Fibroblast of the conjunctiva (primary cell): ENCODE measurements at places on chromosomes 13 and 19.
A peak's percentile ranks its signal among the peaks of the same experiment; 100 is the strongest.

DNA sequence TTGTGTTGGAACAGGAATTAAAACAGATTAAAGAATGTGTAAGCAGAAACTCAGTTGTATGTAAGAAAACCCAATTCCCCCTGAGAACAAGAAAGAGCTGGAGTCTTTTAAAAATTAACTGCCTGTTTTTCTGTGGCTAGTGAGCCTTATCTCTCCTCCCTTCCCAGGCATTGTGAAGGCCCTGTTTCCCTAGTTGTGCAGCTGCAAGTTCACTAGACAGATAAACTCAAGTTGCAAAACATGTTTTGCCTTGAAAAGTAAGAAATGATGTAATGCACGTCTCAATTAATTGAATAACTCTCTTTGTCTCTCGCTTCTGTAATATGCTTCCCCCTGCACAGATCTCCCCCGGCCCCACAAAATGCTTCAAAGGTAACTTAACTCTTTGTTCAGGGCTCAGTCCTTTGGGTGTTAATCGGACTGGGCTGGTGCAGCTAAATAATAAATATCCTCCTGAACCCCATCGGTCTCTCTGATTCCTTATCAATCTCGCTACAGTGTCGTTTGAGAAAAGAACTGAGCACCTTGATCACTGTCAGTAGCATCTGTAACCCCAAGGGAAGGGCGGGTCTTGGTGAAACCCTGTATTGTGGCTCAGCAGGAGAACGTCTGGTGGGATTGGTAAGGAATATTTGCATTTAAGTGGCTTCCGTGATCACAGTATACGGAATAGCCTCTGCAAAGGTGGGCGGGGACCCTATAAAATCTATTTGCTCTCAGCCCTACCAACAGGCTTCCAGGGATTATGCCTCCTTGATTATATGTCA, 1.6 kb upstream of the ZNF556 start:
- no peak for DNase-seq

GRCh38 chr19:54325631-54326030, 12.7 kb upstream of the LILRA5 start:
- no peak for DNase-seq

DNA sequence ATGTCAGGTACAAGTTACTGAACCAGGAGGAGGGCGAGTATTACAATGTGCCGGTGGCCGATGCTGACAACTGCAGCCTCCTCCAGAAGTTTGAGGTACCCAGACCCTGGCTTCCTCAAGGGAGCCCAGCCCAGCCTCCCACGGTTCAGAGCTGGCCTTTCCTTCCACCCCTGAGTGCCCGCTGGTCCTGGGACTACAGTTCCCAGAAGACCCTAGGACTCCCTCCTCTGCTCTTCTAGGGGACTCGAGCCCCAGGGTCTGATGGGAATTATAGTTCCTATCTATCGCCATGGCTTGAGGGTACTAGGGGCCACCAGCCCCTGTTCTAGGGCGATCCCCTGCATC, 11.0 kb downstream of the PRKCG start:
- DNase-seq = no peak

DNA sequence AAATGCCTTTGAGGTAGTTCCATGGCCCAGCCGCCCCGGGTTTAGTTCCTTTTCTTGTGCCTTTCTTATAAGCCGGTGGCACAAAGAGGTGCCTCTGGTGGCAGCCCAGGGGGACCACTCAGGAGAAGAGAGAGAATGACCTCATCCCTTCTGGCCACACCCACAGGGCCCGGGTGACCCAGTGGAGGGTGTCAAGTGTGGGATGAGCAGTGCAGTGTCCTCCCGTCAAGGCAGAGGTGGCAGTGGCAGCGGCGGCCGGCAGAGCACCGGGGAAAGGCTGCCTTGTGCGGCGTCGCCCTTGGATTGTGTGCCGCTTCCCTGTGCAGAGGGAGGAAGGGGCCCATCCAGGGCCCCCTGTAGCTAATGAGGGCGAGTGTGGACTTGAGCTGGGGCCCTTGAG, 47.9 kb downstream of the KDM4B start:
- no peak for DNase-seq

GRCh38 chr13:68185444-68186141, 955.5 kb upstream of the PCDH9 start:
- DNase-seq = peak; percentile 24

GRCh38 chr13:98890186-98890585, 87.7 kb downstream of the DOCK9 start:
- peak; percentile 39 for DNase-seq

DNA sequence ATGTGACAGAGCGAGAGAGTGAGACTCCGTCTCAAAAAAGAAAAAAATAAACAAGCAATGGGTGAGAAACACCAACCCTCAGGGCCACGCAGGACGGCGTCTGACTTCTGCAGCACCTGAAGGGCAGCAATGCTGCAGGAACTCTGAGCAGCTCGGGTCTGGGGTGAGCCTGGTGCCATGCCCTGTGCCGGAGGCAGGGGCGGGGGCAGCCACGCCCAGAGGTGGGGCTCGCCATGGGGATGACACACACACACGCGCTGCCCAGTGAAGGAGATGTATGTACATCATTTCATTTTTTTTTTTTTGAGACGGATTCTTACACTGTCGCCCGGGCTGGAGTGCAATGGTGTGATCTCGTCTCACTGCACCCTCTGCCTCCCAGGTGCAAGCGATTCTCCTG, 24.3 kb downstream of the GPX4 start:
- DNase-seq = no peak

DNA sequence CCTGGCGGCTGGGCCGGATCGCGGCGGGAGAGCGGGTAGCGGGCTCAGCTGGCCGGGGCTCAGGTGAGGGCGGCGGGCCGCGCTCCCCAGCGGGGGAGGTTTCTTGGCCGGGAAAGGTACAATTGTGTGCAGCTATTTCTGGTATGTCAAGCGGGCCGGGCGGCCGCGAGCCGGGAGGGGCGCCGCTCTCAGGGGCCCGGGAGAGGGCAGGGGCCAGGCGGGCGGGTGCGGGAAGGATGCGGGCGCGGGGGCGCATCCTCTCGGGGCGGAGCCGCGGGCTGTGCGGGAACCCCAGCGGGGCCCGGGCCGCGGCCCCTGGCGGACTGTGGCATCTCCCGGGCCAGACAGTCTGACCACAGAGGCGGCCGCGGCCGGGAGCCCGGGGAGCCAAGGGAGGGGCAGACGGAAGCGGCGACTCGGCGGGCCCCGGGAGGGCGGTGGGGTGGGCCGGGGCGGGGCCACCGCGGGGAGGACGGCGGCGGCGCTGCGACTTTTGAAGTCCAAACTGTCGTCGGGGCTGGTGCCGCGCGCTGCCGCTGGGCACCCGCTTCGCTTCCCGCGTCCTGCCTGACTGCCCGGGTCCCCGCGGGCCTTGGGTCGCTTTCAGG, at the start of gene LMO7:
TSS of gene LMO7 (plus strand) at position 503 of the 608 bp plus-strand sequence. CDS start 328 bp downstream, outside the sequence.
- no peak for DNase-seq

DNA sequence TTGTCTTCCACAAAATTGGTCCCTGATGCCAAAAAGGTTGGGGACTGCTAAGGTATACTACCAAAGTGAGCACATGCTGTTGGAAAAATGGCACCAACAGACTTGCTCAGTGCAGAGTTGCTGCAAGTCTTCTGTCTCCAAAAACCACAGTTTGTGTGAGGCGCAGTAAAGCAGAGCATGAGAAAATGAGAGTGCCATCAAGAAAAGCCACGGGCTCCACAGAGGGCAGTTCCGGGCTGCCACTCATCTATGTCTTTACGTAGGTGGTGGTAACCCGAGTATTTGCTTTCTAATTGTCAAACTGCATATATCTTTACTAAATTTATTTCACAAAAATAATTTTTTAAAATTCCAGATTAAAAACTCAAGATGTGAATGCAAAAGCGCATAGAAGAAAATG, 123.8 kb downstream of the RNF17 start:
- no peak for DNase-seq

DNA sequence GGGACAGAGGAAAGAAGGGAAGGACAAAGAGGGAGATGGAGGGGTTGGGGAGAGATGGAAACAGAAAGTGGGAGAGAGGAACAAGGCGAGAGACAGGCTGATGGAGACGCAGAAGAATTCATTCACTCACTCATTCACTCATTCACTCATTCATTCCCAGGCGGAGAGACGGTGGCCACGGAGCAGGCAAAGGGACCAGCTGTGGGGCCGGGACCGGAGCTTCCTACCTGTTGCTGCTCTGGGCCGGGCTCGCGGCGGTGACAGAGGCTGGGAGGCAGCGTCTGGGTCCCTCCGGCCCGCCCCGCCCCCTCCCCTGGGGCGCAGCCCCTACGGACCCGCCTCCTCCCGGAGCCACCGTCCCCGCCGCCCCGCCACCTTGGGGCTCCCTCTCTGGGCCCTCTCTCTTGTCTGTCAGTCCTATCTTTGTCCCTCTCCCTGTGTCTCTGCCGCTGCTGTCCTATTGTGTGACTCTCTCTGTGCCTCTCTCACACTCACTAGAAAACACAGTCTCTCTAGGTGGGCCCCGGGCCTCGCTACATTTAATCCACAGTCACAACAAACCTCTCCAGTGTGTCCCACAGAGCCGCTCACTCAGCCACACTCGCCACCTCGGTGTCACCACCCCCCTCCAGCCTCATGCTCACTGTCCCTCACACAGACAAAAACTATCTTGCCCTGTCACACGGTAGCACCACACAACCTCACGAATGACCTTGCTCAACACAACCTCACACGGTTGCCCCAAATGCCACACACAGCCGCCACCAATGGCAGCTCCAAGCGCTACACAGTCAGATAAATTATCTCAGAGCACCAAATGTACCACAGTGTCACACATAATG, at the start of gene GNG8:
TSS of gene GNG8 (minus strand) at position 283 of the 842 bp plus-strand sequence. CDS start 1,520 bp downstream, outside the sequence.
- no peak for DNase-seq

GRCh38 chr13:30751183-30751933, 16.0 kb downstream of the ALOX5AP start:
- DNase-seq = no peak

DNA sequence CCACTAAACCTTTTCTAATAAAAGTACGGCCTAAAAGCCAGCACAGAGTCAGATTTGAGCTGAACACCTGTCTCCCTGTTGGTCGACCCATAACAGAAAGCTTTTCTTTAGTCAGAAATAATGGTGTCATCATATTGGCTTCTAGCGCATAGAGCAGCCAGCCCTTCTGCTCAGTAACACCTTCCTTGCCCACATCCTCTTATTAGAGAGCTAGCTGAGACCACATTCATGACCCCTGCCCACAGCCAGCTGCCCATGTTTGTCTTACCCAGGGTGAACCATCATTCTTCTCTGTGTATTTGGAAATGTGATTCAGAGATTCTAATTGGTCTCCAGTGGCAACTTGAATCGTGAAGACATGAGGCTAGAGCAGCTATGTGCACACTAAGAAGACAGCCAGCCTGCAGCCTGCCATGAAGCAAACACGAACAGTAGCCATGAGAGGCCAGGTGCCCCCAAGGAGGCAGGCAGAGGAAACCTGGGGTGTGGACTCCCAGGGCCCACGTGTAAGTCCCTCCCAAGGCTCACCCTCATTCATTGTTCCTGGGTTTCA, 82.3 kb upstream of the PDCD5 start:
- DNase-seq = no peak
